ENCODE measurements at places on chromosomes 16 and 17.

- no peak for DNase-seq
Measured at GRCh38 chr16:53822936-53823529, 119.1 kb downstream of the FTO start.

DNA sequence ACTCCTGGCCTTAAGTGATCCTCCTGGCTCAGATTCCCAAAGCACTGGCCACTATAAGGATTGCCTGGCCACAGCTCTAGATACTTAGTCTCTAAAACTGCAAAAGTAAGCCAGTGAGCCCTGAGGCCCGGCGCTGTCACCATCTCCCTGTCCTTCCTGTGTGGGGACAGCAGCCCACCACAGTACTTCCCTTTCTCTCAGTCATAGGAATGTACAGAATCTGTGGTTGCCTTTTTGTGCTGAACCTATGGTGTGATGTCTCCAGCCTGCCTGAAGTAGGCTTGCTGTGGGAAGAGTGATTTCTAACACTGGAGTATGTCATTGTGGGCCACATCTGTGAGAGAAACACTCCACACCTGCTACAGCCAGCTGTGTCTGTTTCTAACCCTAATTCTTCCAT is 24.7 kb downstream of the NTAN1 start:
- no peak for DNase-seq

GRCh38 chr17:74325743-74326379 is at the start of gene KIF19:
Gene KIF19 (plus strand): TSS chr17:74326226. CDS start chr17:74326350, 124 bp downstream.
- peak; percentile 35 for DNase-seq

GRCh38 chr16:10538583-10538982 is 41.8 kb downstream of the EMP2 start:
- no peak for DNase-seq

DNA sequence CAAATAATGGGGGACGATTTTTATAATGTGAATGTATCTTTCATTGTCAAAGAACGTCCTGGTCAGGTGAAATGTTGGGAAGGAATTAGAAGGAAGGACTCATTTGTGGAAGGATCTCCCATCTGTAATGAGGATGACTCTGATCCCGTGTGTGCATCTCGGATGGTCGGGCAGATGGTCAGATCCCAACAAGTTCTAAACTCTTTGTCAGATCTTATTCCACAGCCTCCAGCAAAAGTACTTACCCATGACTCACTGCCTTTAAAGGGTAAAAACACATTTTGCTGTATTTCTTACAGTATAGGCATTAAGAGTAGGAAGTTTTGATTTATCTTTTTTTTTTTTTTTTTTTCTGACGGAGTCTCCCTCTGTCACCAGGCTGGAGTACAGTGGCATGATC is 539 bp upstream of the KRTAP4-8 start:
- DNase-seq: no peak

- no peak for DNase-seq
Measured at GRCh38 chr17:81667754-81668153, 1.2 kb downstream of the CCDC137 start.

DNA sequence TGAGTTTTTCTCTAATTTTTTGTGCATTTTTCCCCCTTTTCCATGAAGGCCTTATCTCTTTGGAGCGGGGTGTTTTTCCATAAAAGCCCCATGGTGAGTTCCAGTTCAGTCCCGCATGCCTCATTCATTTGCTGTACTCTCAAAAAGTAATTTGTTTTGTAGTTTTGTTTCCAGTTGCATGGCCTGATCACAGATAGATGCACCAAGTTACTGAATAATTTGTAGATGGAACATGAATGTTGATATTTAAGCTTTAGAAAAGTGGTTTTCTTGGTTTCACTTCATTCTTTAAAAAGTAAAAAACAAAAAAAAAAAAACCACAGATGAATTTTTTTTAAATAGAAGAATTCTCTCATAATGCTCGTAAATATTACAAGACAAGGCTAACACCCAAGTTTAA is 349.2 kb downstream of the BCAS3 start:
- no peak for DNase-seq

DNA sequence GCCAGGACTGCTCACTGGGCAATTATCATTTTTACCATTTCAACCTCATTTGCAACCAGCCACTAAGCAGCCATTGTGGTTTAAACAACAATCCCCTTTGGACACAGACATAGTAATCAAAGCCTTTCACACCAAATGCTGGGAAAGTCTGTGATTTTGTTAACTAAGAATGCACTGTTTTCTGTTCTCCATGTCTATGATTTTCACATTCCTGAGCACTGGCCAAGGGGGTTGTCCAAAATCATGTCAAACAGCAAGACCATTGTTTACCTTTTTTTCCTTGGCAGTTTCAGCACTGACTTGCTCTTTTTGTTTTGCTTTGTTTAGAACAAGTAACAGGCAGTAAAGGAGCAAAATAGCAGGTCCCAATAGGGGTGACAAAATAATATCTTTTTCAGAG is 106.3 kb upstream of the SIAH1 start:
- no peak for DNase-seq

DNA sequence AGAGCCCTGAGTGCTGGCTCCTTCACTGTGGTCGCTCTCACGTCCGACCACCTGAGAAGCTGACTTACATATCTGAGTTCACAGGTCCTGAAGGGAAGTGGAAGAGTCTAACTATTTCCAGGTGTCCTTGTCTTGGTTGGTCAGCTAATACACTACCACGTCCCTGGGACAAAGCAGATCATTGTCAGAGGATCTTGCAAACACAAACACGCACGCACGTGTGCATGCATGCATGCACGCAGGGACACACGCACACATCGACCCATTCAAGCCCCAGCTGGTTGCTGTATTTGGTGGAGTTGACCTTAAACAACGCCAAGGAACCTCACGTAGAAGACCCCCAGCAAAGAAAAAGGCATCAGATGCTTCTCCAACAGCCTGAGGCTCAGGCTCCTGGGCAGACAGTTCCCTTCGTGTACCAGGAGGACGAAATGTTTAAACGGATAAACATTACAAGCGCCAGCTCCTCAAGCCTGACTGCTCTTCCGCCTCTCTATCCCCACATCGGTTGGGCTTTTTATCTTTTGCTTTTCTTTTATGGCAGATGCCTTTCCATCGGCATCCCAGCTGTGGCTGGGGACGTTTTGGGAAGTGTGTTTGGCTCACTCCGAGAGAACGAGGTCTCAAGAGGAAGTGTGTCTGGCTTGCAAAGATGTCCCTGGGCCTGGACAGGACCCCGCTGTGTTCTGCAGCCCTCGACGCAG is 95.8 kb downstream of the TBC1D16 start:
- no peak for DNase-seq

DNA sequence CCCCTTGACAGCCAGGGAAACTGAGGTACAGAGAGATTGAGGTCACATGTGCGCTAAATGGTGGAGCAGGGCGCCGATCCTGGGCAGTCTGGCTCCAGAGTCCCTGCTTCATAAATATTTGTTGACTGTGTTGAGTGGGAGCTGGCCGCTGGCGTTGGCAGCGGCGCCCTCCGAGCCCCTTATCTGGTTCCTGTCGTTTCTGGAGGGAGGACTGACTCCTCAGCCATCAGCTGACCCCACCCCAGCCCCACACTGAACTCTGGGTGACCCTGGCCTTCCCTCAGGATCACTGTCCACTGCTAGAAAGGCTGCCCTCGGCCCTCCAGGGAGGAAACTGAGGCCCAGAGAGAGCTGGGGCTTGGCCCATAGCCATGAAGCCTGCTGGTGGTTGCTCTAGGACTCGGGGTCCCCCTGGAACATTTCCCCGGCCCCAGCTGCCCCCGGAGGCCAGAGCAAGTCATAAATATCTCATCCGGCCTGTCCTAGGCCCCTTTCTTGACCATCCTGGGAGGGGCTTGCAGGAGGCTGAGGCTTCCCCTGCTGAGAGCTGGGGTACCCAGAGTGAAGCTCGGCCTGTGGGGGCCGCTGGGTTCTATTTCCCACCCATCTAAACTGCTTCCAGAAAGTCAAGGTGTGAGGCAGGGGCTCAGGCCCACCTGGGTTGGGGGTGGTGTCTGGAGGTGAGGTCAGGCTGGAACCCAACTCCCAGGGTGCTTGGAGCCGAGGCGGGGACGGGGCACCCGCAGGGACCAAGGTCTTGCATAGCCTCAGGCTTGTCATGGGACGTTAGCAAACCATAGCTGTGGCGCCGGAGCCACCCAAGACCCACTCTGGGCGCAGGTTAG is 51.7 kb upstream of the GSE1 start:
- DNase-seq: no peak

DNA sequence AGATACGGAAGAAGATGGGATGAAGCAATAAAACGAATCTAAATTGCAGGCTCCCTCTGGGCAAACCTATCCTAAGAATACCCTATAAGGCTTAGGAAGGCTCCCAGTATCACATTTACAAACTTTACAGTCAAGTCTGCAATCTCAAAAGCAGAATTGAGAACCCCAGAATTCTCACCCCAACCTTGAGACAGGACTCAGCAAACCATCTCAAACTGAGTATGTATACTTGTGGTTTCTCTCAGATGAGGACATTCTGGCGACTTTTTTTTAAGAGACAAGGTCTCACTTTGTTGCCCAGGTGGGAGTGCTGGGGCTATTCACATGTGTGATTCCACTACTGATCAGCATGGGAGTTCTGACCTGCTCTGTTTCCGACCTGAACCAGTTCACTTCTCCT is 19.3 kb upstream of the ITGA2B start:
- no peak for DNase-seq

GRCh38 chr17:76993651-76994050 is 125.4 kb downstream of the MGAT5B start:
- no peak for DNase-seq
